ENCODE measurements at places on chromosomes 1 and 21.

DNA sequence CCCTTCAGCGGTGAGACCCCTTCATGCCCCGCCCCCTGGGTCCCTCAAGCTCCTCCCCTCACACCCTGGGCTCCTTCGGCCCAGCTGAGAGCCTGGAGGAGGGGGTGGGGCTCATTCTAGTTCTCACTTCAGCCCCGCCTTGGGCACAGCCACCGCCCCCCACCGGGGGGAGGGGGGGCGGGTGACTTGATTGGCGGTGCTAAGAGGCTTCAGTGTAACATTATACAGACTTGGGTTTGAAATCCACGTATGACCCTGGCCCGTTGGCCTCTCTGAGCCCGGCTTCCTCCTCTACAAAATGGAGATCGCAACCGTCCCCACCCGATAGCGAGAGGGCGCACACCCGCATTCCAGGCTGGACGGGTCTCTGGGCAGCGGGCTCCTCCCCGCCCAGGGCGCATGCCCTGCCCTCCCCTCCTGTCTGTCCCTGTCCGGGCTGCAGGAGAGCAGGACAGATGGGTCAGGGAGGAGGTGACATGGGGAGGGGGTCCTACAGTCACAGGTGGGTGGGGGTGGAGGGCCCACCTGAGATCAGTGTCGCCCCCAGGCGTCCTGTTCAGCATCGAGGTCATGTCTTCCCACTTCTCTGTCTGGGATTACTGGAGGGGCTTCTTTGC lies 5.1 kb downstream of the CLCNKB start:
- DNase-seq, result peak; percentile 77

DNA sequence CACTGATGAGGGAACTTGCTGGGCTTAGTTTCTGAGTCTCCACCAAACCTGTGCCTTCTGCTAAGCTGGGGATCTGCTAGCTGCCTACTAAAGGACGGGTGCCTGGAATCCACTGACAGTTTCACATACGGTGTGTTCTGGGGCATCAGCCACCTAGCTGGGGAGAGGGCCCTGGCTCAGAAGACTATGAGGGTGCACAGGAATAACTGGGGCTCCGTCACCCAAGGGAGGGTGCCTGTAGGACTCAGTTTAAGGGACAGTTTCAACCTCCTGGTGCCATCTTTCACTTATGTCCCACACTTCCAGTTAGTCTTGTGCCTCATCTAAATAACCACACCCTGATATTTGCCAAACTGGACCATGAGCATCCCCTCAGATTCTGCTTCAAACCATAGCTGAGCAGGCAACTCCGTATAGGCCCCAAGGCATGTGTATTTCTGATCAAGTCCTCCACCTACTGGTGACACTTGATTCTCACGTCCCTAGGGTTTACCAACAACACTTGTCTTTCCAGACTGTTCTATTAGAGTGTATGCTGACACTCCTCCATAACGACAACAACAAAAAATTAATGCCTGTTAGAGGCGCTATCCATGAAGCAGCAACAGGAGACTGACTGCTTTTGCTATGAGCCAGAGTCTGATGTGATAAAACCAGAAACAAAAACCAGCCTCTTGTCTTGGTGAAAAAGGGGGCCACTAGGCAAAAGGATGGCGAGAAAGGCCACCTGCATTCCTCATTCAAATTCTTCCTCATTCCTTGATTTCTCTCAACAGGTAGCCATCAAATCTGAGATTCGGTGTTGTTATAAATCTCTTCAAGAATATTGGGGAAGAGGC lies 55.0 kb upstream of the PAXBP1 start:
- DNase-seq, result peak; percentile 52

GRCh38 chr1:240235521-240236288 lies 144.0 kb downstream of the FMN2 start:
- DNase-seq, result no peak

DNA sequence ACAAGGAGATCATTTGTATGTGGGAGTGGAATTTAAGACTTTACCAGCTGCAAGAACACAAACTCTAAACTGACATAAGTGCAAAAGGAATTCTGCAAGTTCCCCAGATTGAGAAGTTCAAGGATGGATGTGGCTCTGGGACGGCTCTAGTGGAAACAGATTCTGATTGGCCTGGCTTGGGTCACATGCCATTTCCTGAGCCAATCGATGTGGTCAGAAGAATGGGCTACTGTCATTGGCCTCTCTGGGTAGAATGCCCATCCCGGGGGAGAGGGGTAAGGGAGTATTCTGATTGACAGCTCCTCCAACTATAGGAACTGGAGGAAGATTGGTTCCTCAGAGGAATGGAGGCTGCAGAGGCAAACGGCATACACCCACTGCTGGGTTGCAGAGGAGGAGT lies 6.0 kb upstream of the IFNLR1 start:
- DNase-seq, result peak; percentile 72

- no peak for DNase-seq
Measured at GRCh38 chr21:27648560-27648959, 681.7 kb upstream of the ADAMTS5 start.

DNA sequence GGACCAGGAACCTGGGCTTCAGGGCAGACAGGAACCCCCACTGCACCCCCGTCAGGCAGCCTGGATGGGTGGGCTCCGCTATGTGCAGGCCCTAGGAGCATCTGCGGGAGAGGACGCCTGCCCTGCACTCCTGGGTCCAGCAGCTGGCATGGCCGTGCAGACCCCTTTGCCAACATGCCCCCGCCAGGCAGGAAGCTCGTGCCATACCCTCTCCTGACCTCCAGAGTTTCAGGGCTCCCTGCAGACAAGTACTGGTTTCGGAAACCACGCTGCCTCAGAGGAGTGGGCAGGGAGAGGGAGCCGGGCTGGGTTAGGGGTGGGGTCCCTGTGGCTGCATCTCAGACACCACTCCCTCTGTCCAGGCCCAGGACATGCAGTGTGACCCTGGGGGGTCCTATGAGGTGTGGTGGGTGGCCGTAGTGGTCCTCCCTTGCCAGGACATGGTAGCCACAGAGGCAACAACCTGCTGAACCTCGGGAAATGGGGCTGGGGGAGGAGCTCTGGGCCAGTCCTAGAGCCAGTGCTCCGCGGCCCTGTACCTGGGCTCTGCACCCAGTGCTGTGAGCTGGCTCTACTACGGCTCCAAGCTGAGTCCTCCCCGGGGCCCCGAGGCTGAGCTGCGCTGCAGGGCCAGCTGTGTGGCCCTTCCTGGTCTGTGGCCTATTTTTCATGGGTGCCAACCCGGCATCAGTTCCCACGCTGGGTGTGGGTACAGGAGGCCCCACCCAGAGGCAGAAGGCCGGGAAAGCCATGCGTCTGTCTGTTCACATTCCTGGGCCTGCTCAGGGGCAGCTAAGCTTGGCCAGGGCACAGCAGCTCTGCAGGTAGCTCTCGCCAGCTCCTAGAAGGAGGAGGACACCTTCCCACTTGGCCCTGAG lies 1.4 kb downstream of the PLEKHN1 start:
- no peak for DNase-seq

- DNase-seq, result peak; percentile 44
Measured at GRCh38 chr1:36207339-36207738, 16.9 kb upstream of the THRAP3 start.

- no peak for DNase-seq
Measured at GRCh38 chr1:88394958-88395357, 289.1 kb upstream of the PKN2 start.

- no peak for DNase-seq
Measured at GRCh38 chr1:197200272-197200899, 53.9 kb upstream of the ASPM start.

DNA sequence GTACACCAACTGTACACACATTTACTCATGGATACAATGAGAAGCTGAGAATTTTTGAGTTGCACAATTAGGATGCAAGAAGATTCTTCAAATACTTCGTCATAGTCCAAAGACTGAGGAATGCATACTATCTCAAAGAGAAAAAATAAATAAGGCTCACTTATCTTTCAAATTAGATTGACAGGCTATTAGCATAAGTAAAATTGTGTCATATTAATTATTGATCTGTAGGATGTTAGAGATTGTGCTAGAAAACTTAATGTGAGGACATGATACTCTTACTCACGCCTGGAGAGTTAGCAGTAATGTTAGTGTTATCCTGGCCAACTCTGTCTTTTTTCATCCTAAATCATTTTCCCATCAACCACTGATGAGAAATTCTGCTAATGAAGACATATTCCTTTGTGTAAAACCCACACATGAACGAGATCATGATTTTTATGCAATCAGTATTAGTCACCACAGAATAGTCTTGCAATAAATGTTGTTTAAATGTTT lies 659.0 kb downstream of the LTN1 start:
- DNase-seq, result no peak

- DNase-seq, result no peak
Measured at GRCh38 chr1:225842788-225843425, 33.0 kb downstream of the EPHX1 start.

GRCh38 chr1:82177192-82177591 lies 376.5 kb downstream of the ADGRL2 start:
- no peak for DNase-seq

DNA sequence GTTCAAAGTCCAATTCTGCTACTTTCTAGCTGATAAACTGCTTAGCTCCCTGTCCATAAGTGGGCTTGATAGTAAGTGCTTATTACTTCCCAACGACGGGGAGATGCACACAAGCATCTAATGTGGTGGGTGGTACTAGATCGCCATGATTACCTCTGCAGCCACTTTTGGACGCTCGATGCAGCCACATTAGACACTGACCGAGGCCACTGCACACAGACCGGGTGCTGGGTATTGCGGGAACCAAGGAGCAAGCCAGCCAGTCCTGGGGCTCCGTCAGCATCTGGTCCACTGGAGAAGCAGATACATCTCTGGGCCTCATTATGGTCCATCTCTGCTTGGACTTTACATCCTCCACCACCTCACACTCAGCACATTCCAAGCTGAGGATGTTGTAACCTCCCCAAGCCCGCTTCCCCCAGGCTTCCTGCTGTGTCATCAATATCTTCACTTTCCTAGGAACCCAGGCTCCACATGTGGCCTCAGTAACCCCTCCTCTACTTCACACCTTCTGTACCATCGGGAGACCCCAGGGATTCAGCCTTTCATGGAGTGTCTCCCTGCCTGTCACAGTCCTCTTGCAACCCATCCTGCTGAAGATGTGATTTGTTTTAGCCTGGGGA lies 48.2 kb downstream of the RHOU start:
- no peak for DNase-seq

DNA sequence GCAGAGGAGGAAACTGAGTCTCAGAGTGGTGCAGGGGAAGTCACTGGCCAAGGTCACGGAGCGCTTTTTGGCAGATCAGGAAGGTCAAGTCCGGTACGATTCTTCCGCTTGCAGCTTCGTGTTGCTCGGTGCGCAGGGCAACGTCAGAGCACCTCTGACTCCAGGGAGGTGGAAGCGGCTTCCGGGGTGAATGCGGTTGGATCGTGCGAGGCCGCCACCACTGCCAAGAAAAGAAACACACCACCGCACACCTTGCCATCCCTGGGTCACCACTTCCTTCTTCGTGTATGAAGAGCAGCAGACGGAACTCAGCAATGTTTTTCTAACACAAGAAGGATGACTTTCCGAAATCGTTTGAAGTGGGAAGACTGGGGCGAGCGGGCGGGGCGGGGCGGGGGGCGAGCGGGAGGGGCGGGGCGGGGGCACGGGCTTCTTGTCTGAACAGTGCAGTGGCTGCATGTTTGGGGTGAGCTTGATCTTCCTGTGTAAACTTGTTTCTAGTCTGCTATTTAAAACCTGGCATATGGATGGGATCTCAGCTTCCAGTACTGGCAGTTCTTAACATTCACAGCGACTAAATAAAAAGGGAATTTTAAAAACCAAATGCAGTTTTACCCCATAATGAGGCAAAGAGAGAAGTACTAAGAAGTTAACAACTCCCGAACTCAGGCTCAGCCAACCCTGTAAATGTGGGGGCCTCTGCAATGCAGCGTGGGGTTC lies 300.0 kb downstream of the RRAGC start:
- DNase-seq, result no peak

GRCh38 chr21:38950435-38951094 lies 144.8 kb downstream of the ETS2 start:
- no peak for DNase-seq

DNA sequence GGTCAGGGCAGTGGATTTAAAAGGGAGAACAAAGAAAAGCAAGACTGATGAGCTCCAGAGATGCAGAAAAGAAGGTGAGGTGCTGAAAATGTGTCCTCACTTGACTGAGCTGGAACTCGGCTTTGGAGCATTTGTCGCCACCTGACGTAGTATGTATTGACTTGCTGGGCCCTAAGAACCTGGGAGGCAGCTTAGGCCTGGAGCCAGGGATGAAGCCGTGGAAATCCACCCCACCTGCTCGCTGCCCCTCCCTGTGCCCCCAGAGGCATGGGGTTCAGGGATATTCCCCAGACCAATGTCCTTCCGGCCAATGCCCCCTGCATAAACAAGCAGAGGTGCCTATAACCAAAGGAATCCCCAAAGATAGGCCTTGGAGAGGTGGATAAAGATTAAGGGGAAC lies 14.3 kb downstream of the MRAP start:
- DNase-seq, result no peak

- DNase-seq, result no peak
Measured at GRCh38 chr1:26083208-26083607, 15.8 kb upstream of the TRIM63 start.

DNA sequence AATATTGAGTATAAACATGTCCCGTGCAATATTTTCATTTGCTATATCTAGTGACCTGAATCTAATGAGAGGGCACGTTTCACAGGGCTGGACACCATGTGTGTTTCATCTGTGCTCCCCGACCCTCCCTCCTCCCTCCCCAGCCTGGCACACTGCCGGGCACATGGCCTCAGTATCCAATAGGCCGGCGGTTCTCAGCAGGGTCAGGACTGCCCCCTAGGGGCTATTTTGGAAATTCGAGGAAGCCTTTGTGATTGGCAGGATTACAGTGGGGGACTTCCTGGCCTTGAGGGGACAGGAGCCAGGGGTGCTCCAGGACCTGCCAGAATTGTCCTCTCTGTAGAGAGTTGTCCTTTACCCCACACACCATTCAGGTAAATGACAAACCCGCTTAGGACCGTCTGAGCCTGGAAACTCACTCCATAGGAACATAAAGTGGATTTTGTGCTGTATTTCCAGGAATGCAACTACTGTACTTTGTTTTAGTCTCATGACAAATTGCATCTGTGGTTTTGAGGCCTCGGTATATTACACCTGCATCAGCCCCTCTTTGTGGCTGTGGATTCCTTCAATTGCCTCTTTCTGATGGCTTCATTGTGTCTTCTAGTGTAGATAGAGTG lies 109.5 kb upstream of the SIM2 start:
- DNase-seq, result peak; percentile 66

GRCh38 chr1:31509124-31510072 lies 66.9 kb upstream of the TINAGL1 start:
- no peak for DNase-seq

DNA sequence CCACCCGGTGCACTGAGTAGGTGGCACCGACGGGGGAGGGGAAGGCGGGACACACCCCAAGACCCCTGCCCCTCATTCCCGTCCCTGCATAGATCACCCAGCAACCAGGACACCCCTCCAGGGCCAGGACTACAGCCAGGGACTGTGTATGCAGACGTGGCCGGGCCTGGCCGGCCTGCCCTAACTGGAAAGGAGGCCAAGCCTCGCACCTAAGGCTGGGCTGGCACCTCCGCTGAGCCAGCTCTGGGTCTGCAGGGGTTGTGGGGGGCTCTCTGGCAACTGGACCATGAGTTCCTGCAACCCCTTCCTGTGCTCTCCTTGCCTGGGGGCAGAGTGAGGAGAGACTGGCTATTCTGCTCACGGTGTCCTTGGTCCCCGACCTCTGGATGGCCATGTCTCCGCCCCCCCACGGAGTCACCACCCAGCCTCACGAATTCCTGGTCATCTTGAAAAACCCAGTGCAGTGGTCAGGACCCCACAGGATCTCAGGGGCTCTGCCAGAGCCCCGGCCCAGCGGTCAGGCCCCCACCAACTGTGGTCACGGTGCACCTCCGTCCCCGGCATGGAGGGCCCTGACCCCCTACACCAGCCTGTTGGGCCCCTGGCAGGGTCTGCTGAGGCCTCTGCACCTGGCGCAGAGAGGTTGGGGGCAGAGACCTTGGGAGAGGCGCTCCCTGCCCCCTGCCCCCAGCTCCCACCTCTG lies 1.1 kb upstream of the FNDC10 start:
- no peak for DNase-seq

Data from iPS-NIHi11 (cell line).